ENCODE measurements at places on chromosomes 1 and 21.

- no peak for DNase-seq
Measured at GRCh38 chr1:12709091-12709491, 6.8 kb upstream of the AADACL3 start.

- DNase-seq: no peak
Measured at GRCh38 chr21:31136891-31137290, 98.6 kb upstream of the KRTAP19-8 start.

DNA sequence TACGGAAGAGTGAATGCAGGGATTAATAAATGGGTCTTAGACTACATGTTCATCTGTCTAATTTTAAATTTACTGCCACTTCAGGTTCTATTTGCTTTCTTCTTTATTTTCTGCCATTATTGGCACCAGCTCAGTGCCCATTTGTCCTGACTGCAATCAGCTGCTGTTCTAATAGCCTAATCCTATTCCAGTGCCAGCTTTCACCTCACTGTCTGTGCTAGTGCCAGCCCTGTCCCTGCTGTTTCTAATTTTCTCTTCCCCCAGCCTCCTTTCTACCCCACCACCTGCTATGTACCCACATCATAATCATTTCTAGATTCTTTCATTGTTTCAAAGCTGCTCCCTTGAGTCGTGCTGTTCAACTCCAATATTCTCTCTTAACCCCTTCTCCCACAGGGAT, 86.4 kb downstream of the KCNK1 start:
- no peak for DNase-seq

DNA sequence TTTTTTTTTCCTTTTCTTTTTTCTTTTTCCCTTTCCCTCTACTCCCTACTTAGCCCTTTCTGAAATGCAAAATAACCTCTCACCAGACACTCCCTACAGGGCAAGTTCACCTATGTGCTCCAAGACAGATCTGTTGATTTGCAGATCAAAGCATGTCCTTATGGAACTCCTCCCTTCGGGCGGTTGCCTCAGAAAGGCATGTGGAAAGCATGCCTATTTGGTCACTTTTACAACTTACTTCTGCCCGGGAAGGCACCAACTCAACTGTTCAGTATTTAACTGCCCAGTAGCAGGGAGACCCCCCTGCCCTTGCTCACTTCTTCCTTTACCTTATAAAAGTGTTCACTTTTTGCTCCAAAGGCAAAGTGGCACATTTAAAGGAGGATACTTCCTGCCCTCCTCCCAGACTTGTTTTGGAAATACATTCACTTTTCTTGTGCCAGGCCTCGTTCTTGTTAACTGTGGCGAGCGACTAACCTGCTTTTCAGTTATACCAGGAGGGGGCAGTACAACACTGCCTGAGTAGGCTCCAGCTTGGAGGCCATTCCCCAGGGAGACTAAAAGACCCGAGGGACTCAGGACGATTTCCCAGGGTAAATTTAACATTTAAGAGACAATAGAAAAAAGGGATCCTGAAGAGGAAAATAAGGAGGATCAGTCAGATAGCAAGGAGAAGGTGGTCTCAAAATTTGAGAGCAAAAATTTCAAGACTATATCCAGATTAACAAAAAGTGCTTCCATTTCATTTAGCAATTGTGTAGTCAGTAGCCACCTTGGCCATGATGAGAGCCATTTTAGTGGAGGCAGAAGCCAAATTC, 12.3 kb upstream of the SLAMF7 start:
- DNase-seq: peak; percentile 81

DNA sequence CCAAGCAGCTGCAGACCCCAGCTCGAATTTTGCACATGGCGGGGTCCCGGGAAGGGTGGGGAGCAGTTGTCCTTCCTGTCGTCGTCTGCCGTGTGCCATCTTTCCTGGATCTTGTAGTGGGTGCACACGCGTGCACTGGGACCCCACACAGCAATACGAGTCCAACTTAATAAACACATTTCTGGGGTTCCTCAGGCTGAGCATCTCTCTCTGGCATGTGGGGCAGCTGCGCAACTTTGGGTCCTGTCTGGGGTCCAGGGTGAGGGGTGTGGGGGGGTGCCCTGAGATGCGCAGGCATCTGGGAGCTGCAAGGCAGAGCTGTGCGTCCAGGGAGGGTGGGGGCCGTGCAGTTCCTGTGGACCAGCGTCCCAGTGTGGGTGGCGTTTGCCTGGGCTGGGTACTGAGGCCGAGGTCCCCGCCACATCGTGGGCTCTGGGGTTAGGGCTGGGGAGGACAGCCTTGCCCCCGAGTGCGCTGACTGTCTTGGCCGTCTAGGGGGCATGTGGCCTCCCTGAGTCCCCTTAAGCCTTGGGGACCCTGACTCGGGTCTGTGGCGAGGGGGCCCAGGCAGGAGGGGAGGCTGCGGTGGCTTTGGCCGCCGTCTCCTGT, 652 bp upstream of the PLEKHN1 start:
- DNase-seq: no peak

DNA sequence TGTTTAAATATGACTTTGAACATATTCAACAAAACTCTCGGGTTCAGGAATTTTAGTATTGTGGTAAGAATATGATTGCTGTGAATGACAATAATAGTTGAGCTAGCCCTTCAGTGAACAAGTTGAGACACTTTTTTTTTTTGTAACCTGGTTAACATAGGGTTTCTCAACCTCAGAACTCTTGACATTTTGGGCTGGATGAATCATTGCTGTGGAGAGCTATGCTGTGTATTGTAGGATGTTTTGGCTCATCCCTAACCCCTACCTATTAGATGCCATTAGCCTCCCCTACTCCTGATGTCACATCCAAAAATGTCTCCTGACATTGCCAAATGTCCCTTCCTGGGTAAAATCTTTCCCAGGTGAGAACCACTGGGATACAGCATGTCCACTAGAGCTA, 113.7 kb downstream of the RUNX1 start:
- DNase-seq: no peak

DNA sequence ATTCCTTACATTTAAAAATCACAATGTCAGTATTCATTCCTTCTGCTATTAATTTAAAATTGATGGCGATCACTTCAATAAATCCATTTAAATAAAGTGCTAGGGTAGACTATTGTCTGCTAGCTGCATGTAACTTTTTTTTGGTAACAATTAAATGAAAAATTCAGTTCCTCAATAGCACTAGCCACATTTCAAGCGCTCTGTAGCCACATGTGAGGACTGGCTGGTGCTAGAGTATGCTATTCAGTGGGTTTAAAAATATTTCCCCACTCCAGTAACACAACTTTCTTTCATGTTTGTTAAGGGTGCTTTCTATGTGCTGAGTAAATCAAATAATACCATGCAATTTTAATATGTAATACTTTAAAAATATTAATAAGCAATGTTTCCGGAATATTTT, 108.2 kb downstream of the LTN1 start:
- no peak for DNase-seq

DNA sequence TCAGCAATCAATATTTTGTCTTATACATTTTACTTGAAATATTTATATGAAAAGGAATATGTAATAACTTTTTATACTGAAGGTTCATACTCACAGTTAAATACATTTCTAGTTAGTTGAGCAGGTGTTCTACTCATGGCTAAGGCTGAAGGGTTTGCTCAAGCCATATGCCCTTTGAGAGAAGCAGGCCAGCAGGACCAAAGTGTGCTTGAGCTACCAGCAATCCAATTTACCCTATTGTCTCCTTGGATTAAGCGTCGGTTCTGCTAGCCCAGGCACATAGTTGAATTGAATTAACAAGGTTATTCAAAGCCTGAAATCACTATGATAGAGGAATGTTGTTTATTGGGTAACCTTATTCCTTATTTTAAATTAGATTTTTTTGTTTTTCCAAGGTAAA, 151.5 kb upstream of the BACE2 start:
- DNase-seq: no peak

DNA sequence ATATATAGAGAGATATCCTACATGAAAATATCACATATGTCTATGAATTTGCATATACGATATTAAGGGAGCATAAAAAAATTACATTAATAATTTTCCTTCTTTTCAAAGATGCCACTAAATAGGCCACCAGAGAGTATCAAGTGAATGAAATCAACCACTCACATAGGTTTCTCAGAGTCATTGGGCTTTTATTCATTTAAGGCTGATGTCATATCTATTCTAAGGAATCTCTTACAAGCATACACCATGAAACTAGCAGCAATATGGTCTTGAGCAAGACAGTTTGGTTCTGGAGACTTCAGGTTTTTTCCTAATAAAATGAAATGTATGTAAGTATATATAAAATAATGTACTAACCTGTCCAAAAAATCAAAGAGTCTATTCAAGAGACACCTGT, 420.4 kb downstream of the PLA2G4A start:
- no peak for DNase-seq

DNA sequence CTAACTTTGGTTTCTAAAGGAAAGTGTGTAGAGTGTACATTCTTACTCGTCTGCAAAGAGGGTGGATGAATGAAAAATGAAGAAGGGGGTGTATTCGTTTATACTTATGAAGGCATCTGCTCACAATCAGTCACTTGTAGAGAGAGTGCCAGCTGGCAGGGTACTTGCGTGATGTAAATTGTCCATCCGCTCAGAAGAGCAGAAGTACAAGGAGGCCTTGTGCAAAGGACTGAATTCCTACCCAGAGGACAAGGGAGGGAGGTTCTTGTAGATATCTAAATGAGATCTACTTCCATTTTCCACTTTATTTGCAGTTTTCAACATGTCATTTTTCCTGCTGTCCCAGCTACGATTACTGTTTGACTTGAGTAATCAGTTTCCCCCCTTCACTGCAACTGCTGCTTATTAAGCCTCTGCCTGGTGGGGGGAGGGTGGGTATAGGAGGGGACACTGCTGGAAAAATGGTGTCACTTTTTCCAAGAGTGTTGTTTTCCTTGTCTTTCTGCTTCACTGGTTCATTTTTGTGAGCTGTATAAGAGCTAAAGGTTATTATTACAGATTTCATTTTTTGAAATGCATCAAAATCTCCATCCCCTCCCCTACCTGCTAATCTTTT, 67.3 kb downstream of the LAMC1 start:
- peak; percentile 98 for DNase-seq

- no peak for DNase-seq
Measured at GRCh38 chr1:92980732-92981647, 19.7 kb upstream of the DIPK1A start.

DNA sequence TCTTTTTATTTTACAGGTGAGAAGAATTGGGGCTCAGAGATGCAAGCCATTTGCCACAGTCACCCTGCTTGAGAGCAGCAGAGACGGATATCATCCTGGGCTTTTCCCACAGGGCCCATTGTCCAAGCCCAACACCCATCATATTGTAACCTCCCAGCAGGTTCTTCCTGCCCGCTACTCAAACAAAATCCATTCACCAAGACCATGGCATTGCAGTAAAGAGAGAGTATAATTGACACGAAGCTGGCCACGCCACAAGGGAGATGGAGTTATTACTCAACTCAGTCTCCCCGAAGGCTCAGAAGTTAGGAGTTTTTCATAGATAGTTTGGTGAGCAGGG, 60.9 kb upstream of the KLHDC7A start:
- no peak for DNase-seq

DNA sequence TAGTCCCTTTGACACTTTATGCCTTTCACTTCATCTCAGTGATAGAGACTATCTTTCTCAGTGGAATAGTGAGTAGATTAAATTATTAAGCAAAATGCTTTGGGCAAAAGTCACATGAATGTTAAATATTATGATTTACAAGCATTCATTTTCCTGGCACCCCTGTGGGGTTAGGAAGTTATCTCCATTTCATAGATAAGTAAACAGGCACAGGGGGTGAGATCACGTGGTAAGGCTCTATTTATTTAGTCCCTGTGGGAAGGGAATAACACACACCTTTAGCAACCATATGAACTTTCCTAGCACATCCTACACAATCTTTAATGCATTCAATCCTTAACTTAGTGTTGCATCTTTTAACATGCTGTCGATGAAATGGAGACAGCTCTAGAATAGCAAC, 12.3 kb downstream of the PSMB2 start:
- no peak for DNase-seq
